ENCODE measurements at places on chromosomes 7 and 10.
A peak's percentile ranks its signal among the peaks of the same experiment; 100 is the strongest.

DNA sequence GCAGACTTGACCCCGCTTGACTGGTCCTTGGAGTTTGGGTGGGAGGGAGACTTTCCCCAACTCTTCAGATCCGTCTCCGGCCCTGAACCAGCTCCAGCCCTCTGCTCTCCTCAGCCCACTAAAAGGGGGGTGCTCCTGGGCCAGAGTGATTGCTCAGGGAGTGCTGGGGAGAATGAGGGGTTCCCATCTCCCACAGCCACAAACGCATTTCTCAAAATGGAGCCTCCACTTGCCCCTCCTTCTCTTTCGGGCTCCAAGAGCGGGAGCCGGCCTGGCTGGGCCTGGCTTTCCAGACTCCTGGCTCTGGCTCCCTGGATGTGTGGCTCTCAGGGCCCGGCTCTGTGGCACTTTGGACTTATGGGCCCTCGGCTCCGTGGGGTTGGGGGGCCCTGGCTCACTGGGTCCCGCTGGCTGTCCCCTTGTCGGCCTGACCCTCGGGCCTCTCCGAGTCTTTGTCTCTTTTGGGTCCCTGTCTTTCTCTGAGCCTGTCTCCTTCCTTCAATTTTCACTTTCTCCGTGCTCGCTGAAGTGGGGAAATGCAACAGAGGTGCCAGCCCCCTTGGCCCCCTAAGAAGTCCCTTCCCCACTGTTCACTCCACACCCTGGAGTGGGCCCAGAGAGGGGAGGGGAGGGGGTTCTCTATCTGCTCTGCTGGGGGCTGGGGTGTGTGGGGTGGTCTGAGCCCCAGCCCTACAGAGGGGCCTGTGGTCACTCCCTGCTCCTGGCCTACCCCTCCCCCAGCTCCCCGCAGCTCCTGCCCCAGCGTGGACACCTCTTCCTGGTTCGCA lies 713 bp downstream of the LZTS2 start:
- no peak for DNase-seq

GRCh38 chr7:32890793-32891042 lies 842 bp downstream of the KBTBD2 start:
- DNase-seq, result no peak

GRCh38 chr10:95445837-95446486 lies 115.2 kb downstream of the SORBS1 start:
- peak; percentile 51 for DNase-seq

DNA sequence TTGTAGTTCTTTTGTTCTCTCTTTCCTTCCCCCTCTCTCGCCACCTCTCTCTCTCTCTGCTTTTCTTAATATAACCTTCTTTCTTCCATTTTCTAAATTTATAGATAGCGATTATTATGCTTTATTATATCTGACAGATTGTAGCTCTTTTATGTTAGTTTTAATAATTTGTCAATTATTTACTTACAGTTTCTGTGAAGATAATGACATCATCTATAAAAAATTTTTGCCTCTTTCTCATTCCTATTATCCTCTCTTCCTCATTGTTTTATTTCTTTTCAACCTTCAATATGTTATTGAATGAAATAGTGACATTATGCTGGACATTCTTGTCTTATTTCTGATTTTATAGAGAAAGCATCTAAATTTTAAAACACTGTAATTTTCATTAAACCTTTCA lies 469.6 kb upstream of the NRG3 start:
- no peak for DNase-seq

GRCh38 chr7:157526913-157527634 lies 190.3 kb downstream of the DNAJB6 start:
- no peak for DNase-seq

GRCh38 chr7:100781255-100781654 lies 46.1 kb downstream of the EPHB4 start:
- no peak for DNase-seq

DNA sequence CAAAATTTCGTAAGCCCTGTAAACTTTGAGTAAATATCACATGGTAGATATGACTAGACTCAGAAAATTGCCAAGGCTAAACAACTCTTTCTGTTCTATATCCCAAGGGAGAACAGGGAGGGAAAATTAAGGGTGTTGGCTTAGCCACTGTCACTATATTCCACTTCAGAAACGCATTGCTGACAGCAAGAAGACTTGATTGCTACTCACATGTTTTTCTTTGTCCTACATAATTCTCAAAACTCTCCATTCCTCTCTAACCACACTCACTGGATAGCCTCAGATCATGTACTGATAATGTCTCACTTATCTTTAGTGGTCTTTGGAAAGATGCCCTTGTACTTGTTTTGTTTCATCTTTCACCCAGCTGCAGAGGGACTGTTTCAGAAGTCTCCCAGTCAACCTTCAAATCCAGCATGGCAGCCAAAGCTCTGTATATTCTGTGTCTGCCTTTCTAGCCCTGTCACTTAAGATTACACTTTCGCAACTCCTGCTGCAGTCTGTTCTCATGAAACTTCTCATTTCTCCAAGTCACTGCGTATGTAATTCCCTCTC lies 582.4 kb upstream of the FZD8 start:
- DNase-seq, result no peak

DNA sequence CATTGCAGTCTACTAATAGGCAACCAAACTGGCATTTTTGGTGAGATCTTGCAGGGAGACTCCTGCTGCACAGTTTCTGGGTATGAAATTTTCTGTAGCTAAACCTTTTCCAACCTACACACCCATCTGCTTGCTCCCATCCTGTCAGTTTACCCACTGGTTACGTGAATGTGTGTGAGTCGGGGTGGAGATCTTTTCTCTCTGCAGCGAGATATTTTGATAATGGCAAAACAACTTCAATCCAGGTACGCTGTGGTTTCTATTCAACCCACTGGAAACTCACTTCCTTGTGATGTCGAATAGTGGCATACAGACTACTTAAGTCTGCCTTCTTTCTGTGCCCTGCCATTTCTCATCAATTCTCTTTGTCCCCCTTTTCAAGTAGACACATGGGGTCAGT lies 4.5 kb downstream of the PLEKHA1 start:
- no peak for DNase-seq

- DNase-seq, result no peak
Observed at GRCh38 chr10:100826031-100826651, 80.8 kb downstream of the PAX2 start.

- no peak for DNase-seq
Observed at GRCh38 chr7:130986261-130986690, 252.3 kb upstream of the KLF14 start.

GRCh38 chr10:61541960-61542359 lies 88.8 kb upstream of the TMEM26 start:
- DNase-seq, result no peak

- DNase-seq, result peak; percentile 26
Observed at GRCh38 chr10:22988581-22989360, 60.9 kb downstream of the ARMC3 start.
